Kidney epithelial cell (primary cell): ENCODE measurements at places on chromosomes 11 and 22. TPM values are rescaled to one million over a fixed set of nuclear protein-coding genes. Genes with fewer than 3 reads are reported as not detected.

MS4A6E gene
- total RNA-seq: not detected in 2 replicates

ANGPTL5 gene
- total RNA-seq: not detected in 2 replicates

NLRP14 gene
- not detected in 2 replicates for total RNA-seq

C11orf87 gene
- not detected in 2 replicates for total RNA-seq

MOV10L1 gene
- 0.21 and 1.7 TPM in 2 replicates for total RNA-seq

GRIK4 gene
- 0.14 and 0.17 TPM in 2 replicates for total RNA-seq
